ENCODE measurements at places on chromosomes 13 and 19. TPM values are rescaled to one million over a fixed set of nuclear protein-coding genes. Genes with fewer than 3 reads are reported as not detected.
A peak's percentile ranks its signal among the peaks of the same experiment; 100 is the strongest.

DNA sequence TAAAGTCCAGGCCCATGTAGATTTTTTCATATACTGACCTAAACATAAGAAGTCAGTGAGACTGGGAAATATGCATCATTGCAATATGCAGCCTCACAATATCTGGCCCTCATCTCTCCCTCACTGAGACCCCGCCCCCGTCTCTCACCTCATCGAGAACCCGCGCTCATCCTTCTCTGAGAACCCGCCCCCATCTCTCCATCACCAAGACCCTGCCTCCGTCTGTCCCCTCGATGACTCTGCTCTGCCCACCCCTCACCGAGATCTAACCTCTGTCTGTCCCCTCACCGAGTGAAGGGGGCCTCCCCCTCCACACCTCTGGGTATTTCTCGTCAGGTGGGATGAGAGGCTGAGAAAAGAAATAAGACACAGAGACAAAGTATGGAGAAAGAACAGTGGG is 20.5 kb upstream of the ZNF846 start:
- DNase-seq: no peak

GRCh38 chr13:98143601-98144026 is 720 bp downstream of the FARP1 start:
- DNase-seq: no peak

- DNase-seq: no peak
Observed at GRCh38 chr13:112814905-112815585, 125.2 kb downstream of the ATP11A start.

DNA sequence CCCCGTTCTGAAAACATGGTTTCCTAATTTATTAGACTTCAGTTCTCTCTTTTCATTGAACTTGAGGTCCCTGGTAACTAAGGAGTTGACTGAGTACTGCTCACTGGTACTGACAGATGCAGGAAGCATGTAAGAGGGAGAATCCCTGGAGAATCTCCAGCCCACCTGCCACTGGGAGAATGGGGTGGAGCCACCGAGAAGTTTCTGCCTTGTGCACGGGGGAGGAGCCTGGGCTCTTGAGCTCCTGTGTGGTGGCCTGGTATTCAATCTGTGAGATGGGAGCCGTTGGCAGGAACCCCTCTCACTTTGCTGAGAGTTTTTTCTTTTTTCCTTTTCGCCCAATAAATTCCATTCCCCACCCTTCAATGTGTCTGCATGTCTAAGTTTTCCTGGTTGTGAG is 13.2 kb upstream of the AKAP11 start:
- DNase-seq: no peak

RASIP1 gene
- total RNA-seq: 2.6 TPM

DNA sequence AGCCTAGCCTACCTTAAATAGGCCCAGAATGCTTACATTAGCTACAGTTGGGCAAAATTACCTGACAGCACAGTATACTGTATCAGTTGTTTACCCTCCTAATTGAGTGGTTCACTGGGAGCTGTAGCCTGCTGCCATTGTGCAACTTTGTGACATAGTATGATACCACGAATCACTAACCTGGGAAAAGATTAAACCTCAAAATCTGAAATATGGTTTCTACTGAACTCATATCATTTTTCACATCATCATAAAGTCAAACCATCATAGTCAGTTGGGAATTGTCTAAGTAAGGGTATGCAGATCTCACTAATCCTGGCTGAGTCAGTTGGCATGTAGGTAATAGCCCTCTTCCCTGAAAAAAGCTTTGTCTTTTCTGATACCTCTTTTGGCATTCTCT is 9.2 kb downstream of the PAN3 start:
- DNase-seq: peak; percentile 31

Data from fibroblast of villous mesenchyme (primary cell).